ENCODE measurements at places on chromosomes 7 and 10.
A peak's percentile ranks its signal among the peaks of the same experiment; 100 is the strongest.

- no peak for DNase-seq
These were observed 214.2 kb upstream of the ADO start for GRCh38 chr10:62590306-62590705.

GRCh38 chr10:36451391-36451970, 673.9 kb upstream of the ANKRD30A start:
- DNase-seq: no peak

GRCh38 chr10:63375458-63375857, 90.3 kb downstream of the JMJD1C start:
- no peak for DNase-seq

DNA sequence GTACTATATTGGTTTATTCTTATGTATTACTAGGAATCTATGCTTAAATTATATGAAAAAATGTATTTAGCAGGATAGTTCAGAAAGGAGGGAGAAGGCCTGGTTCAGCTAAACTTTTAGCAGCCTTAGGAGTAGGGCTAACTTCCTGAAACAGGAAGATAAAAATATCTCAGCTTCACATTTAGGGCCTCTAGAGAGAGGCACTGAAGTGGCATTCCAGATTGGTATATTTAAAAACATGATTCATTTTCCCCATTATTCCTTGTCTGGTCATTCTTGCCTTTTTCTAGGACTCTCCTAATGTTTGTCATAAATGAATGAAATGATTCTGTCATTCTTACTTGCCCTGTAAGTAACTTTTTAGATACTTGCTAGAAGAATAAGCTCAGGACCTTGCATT, 63.0 kb upstream of the CYP26C1 start:
- DNase-seq: no peak

DNA sequence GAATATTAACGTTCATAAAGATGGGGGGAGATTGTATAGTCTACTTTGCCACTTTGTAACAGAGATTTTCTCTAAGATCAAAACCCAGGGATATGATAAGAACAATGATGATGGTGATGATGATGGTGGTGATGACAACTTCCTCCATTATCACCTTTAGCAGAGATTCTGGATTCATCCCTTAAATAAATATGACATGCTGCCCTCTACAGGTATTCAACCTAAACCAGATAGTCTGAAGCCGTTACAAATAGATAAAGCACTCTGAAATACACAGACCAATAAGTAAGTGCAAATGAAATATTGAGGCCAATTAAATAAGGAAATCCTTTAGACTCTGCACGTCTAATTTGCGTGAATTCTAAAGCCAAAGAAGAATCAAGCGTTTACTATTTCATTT, 211.5 kb downstream of the CREB5 start:
- peak; percentile 36 for DNase-seq

GRCh38 chr10:51694086-51694768, 5.2 kb downstream of the CSTF2T start:
- DNase-seq: no peak

DNA sequence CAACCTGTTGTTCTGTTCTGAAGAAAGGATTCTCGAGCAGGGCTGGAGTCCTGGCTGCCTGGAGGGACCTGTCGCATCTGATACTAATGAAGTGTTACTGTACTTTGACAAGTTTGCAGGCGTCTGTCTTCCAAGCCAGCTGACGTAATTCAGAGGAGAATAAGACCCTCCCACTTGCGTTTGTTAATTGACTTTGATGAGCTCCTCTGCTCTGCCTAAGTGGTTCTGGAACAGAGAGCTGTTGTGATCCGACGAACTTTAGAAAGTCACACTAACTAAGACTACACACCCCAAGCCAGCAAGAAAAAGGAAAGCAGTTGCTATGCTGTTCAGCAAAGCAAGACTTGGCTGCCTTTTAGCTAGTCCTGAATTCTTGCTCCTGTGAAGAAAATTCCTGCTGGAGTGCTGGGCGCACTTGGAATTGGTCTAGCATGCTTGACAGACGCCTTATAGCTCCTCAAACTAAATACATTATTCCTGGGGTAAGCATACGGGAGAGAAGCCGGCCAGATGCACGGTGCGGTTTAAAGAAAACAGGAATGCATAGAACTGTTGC, 200.3 kb downstream of the CACNB2 start:
- peak; percentile 61 for DNase-seq

DNA sequence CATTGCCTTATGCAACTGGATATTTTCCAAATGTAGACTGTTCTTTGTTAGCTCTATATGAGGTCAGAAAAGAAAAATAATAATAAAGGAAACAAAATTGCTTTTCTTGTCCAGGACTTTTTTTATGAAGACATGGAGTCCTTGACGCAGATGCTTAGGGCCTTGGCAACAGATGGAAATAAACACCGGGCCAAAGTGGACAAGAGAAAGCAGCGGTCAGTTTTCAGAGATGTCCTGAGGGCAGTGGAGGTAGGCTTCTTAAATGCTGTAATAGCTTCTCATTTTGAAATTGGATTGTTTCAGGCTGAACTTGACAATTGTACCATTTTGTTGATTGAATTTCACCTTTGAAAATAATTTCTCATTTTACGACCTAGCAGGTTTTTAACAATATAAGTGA, 12.9 kb upstream of the LSMEM1 start:
- no peak for DNase-seq

DNA sequence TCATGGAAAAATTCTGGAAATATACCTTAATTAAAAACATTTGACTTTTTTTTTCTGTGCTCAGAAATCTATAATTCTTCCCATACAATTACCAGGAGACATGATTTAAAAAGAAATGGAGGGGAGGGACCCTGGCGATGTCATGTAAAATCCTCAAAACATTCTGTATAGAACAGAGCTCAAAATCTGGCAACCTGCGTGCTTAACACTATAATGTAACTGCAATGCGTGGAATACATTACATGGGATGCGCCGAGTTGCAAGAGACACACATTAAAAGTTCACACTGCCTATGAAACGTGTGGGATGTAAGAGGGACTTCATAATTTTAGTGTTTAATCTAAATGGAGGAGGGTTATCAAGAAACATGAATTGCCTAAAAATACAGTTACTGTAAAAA, 215.0 kb downstream of the GLI3 start:
- no peak for DNase-seq

DNA sequence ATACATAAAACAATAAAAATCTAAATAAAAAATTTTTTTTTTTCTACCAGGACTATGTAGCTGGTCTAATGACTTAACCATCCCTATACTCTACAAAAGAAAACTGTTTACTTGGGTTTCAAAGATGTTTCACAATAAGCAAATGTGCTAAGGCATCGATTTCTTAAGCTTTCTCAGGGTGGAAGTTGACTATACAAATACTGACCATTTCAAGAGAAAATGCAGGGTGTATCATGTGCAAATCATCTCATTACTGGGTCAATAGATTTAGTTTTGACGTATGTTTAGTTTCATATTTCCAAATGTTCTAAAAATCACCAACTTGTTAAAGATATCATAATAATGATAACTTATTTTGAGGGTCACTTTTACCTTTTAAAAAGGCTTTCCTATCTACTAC, 7.5 kb downstream of the NRP1 start:
- no peak for DNase-seq

GRCh38 chr7:139036901-139037300, 1.1 kb upstream of the ZC3HAV1L start:
- no peak for DNase-seq

GRCh38 chr7:52961084-52961483, 74.3 kb upstream of the POM121L12 start:
- DNase-seq: peak; percentile 86

DNA sequence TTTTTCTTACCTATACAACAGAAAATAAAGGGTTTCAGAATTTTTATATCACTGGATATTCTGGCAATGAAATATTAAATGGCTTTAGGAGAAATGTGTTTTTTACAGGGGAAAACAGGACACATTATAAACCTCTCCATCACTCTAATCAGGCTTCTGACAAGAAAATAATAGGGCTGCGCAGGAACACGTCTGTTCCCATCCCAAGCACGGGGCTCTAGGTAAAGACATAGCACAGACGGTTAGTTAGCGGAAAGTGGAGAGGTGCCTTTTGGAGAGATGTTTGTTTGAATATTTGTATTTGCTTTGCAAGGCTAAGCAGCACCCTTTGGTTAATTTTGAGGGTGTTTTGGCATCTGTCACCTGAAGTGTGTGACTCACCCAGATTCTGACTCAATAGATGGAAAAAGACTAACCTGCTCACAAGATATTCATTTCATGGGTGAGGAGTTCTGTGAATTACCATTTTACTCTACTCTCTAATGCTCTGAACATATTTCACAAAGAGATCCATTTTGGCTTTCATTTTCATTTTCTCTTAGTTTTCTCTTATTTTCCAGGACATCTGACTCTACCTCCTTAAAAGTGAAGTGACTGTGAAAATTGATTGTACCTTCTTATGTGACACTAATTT, 174.5 kb upstream of the AKR1E2 start:
- DNase-seq: no peak

DNA sequence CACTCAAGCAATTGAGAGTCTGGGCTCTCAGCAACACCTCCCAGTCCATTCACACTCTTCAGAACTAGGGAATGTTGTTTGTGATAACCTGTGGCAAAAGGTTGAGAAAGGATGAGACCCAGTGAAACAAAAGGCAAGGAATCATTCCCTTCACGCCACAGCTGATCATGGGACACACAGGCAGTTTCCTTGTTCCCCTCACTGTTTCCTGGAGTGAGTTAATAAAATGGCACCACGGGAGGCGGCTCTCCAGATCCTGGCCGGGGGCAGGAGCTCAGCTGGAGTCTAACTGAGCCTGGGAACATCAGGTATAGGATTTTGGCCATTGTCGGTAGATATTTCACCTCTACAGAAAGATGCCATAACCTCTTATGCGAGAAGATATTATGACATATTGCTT, 107.3 kb upstream of the FAM171A1 start:
- DNase-seq: peak; percentile 90

DNA sequence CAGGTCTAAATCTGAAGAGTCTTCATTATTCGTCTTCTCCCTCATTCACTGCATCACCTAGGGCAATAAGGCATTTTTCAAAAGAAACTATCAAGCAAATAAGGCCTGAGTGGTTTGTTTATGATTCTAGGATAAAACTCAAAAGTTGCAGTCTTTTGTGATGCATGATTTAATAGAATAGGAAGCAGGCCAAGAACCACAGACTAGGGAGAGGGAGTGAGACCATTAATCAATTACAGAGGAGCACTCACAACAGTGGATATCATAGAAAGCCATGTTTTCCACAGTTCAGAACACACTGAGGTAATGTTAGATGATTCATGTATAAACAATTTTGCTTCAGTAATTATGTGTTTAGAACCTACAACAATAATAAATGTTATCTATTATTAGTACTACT, 87.8 kb upstream of the LRRTM3 start:
- DNase-seq: no peak

- DNase-seq: no peak
These were observed 73.2 kb downstream of the RNF216 start for GRCh38 chr7:5708271-5708670.

GRCh38 chr10:23693925-23694324, 255.1 kb downstream of the OTUD1 start:
- no peak for DNase-seq

- DNase-seq: peak; percentile 47
These were observed 22.2 kb upstream of the CPXM2 start for GRCh38 chr10:123913688-123914268.

DNA sequence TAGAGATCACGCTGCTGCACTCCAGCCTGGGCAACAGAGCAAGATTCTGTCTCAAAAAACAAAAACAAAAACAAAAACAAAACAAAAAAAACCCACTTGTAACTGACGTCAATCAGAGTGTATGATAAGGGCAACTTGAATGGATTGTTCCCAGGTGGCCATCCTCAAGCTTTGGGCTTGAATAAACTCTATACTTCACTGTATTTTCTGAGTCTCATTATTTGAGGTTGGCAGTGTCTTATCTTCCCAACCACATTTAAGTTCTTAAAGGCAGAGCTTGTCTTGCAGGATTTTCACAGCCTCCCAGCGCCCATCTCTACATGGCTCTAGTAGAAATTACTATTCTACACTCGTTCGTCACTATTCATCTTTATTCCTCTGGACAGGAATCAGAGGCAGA, 5.1 kb upstream of the OAT start:
- no peak for DNase-seq

- no peak for DNase-seq
These were observed 5.5 kb downstream of the ZNF775 start for GRCh38 chr7:150384406-150385301.

GRCh38 chr10:74760086-74760979, 66.1 kb upstream of the KAT6B start:
- DNase-seq: no peak

DNA sequence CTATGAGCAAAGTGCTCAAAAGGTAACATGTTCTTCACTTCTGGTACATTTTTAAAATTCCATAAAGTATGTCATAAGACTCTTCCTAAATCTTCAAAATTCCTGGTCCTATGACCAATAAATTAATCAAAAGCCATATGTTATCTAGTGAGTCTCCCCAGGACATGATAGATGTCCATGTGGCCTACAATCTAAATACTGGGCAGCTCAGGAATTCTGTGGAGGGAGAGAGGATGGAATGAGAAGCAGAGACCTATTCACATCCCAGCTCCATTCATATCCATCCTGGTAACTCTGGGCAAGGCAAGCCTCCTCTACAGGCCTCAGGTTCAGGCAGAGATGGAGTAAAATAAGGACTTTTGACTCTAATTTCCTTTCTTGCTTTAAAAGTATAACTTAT, 224.8 kb downstream of the MTERF1 start:
- DNase-seq: no peak

Data from mesendoderm (in vitro differentiated cells).